ENCODE measurements at places on chromosomes 3 and 15. TPM values are rescaled to one million over a fixed set of nuclear protein-coding genes. Genes with fewer than 3 reads are reported as not detected.

The CATSPER2 gene
- 0.52 TPM for total RNA-seq

The NFKBIZ gene
- total RNA-seq: 19.1 TPM

The PRICKLE2 gene
- total RNA-seq: 0.40 TPM

The XCR1 gene
- total RNA-seq: not detected

The TLR9 gene
- total RNA-seq: not detected

The CFAP44 gene
- total RNA-seq: 0.23 TPM

The EEFSEC gene
- total RNA-seq: 6.8 TPM

The OSTN gene
- total RNA-seq: not detected

- no peak for DNase-seq
Observed at GRCh38 chr15:26665957-26666791, 106.7 kb downstream of the GABRB3 start.

DNA sequence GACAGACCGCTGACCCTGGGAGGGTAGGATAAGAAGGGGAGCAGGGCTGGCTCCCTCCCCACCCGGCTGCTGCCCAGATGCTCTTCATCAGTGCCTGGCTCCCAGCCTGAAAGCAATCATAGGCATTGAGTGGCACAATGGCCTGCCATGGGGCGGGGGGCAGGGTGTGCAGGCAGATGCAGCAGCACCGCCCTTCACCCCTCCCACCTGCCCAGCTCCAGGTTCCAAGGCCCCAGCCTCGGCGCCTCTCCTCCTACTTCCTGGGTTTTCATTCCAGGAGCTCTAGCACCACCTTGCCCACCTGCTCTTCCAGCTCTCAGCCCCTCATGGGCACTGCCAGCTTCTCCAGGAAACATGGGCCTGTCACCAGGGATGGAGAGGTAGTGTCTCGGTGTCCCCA, 101.7 kb downstream of the MEGF11 start:
- DNase-seq: no peak

DNA sequence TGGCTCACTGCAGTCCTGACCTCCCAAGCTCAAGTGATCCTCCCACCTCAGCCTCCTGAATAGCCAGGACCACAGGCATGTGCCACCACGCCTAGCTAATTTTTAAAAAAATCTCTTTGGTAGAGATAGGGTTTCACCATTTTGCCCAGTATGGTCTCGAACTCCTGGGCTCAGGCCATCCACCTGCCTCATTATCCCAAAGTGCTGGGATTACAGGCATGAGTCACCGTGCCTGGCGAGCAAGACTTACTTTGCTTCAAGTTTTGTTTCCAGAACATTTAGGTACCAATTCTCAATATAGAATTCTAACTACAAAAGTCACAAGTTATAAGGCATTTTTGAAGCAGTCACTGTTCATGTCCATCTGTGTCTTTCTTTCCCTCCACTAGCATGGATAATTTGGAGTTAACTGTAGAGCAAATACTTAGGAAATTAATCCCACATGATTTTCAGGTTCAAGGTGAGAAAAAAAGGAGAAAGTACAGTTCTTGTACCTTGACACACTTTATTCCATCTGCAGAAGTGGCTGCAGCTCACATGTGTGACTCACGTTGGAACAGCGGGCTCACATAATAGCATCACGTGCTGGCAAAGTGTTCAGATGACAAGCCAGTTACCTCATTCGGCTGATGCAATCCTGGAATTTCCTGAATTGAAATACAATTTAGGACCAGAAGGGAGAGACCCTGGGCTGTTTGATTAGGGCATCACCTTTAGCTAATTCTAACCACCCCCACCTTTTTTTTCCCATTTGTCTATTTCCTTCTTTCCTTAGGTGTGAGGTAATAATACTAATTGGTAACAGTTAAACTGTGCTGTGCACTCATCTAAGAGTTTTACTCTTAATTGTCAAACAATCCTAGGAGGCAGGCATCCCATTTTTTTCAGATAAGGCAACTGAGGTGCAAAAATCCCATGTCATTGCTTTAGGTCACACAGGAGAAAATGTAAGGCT, 46.9 kb upstream of the NEDD4 start:
- DNase-seq: peak; percentile 88

DNA sequence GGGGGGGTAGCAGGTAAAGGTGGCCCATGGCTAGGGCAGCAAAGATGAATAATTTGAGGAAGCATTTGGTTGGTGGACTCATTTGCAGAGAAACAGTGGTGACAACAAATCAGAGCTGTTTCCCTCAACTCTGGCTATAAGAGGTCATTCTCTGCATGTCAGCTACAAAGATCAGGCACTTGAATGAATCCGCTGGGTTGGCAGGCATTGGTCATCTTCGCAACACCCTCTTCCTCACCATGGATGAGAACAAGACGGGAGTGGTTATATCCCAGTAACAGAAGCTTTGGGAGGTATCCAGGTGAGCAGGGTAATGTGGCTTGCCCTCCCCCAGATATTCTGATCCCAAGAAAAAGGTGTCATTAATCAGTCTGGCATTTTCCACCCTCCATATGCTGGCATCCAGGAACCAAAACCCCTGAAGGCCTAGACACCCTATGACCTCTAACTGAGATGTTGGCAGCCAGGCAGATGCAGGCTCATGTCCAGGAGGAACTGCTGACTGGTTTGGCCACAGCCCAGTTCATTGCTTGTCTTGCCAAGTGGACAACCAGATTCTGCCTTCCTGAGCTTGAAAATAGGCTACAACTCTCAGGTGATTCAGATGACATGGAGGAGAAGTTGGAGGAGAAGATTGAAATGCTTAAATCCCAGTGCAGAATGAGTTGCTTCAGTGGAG, 108.9 kb upstream of the TRIM42 start:
- peak; percentile 84 for DNase-seq

DNA sequence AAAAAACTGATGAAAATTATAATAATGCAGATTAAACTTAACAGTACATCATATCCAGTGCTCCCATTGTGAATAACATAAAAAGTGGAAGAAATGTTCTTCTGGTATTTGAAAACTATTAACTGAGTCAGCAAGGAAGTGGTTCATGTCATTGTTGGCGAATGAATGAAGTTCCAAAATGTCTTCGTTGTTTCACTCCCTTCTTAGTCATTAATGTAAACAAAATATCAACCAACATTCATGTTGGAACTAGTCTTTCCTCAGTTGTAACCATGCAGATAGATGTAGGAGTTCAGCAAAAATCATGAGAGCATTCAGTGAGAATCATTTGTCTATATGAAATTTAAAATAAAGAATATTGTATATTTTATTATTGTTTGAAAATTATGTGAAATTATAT, 44.1 kb upstream of the ICE2 start:
- DNase-seq: no peak

- DNase-seq: peak; percentile 11
Observed at GRCh38 chr3:114686621-114687020, 392.8 kb downstream of the TIGIT start.

GRCh38 chr3:184887574-184887973, 75.6 kb downstream of the VPS8 start:
- DNase-seq: no peak

- no peak for DNase-seq
Observed at GRCh38 chr3:63061449-63061848, 186.2 kb upstream of the CADPS start.

DNA sequence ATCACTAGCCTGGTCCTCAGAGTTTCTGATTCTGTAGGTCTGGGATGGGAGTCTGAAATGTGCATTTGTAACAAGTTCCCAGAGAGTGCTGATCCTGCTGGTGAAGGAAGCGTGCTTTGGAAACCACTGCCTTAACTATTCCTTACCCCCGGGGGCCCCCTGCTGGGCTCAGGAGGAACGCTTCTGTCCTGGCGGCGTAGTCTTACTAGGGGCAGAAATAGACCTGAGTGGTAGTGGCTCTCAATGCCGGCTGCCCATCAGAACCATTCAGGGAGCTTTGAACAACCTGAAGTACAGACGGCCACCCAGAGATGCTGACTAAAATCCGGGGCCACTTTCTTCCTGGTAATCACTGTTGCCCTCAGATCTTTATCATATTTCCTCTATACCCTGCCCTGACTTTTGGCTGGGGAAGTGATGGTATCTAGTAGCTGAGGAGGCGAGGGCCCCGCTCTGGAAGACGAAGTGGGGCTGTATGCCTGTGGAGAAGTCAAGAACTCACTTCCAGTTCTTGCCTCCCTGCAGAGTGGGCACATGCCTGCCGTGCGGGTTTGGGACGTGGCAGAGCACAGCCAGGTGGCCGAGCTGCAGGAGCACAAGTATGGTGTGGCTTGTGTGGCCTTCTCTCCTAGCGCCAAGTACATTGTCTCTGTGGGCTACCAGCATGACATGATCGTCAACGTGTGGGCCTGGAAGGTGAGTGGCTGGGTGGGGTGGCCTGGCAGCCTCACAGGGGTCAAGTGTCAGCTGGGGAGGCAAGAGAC, 16.3 kb upstream of the JMJD7 start:
- peak; percentile 47 for DNase-seq

DNA sequence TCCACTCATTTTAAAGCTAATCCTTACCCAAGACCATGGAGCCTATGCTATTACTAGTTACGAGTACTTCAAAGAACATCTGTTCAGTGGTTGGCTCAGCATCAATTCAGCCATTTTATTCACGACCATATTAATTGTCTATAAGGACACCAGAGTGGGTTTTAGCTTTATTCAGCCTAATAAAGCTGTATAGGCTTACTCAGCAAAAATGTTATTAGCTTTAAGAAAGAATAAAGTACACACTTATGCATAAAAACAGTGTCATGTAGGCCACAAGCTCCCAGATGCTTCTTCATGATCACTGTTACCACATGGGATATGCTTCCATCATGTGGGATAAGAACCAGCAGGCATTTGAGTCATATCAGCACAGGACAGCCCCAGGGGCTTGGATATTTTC, 87.4 kb upstream of the GPR149 start:
- no peak for DNase-seq

DNA sequence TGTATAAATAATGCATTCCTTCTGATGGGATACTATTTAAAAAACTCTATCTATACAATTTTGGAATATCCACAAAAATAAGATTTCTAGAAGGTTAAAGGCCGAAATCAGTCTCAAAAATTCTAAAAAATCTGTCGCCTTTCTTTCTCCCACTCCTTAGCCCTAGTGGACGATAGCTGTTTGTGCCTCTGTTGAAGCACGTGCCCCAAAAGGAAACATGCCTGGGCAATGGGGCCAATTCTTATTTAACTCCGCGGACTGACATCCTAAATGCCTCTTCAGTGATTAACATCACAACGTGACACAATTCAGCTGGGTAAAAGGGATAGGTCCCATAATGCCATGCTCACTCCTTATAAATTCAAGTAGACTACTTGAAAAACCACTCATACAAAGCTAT, 65.1 kb downstream of the GAP43 start:
- DNase-seq: no peak

DNA sequence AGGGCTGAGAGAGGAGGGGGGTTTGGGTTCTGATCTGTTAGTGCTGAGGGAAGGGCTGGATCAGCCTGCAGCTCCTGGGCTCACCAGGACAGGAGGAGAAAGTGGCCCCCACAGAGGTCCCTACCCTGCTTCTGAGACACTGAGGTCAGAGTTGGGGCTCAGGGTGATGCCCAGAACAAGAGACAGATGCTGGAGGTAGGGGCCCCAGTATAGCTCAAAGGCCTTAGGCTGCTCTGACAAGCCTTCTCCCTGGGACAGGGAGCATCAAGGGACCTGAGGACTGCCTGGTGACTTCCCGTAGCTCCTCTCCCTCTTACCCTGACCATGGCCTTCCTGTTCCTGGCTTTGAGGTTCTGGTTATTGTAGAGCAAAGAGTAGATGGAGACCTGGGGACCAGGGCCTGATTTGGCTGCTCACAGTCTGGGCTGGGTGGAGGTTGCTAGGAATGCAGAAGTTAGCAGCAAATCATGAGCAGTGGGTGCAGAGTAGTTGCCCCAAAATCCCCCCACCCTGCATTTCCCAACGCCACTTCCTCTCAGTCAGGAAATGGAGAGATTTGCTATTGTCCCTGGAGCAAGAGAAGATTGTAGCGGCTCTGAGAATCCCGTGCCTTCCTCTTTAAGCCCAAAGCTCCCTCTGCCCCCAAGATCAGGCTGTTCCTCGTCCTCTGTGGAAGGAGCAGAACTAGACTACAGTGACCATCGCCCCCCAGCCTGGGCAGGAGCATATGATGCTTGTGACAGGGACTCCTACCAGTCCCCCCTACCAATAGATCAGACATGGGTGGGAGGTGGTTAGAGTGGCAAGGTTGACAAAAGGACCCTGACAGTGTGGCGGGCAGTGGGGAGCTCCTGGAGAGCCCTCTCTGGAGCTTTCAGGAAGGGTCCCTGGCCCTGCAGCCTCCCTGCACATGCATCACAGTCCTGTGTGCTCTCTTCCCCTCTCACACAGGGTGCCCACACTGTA, 47.4 kb upstream of the SEC22A start:
- no peak for DNase-seq

DNA sequence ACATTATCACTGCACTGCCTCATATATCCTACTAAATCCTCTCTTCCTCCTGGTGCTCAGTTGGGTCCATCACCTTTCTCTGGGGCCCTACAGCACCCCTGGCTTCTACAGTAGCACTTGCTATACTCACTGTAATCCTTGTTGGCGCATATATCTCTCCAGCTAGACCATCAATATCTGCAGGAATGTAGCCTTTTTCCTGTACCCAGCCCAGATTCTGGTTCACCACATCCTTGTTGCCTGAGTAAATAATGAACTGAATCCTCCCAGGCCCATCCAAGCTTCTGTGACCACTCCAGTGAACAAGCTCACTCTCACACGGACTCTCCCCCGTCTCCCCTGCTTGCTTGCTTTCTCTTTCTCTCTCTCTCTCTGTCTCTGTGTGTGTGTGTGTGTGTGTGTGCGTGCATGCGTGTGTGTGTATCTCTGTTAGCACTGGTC, 62.5 kb upstream of the LIPC start:
- DNase-seq: peak; percentile 40

DNA sequence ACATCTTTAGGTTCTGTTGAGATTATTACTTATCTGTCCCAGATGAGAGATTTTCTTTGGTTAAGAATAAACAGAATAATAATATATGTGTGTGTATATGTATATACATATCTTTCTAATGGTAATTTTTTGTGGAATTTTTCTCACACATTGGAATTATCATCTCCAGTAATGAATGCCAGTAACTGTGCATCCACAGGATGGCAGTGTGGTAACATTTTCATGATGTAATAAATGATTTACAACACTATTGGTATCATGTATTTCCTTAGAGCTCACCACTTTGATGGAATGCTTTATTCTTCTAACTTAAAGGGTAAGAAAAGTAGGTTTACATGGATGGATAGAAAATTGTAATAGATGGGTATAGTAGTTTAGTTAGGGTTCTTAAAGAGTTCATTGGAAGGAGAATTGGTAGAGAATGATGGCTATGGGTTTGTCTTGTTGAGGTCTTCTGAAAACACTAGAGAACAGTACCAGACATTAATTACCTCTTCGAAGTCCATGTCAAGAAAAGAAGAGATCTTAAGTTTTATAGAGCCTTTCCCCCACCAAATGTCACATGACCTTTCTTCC, 78.1 kb downstream of the STT3B start:
- no peak for DNase-seq

DNA sequence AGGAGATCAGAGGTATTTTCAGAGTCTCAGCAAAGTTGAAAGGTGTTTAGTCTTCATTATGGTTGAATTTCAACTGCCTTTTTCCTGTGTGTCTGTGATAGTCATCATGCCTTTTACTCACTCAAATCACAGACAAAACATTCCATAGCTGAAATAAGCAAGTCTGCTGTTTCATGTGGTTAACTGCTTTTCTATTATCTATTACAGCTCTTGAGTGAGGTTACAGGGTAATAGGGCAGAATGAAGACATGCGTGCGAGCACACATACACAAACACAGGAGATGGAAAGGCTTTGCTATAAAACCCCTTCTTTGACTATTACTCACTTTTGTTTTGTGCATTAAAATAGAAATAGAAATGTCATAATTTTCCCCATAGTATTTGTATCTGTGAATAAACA, 192.6 kb upstream of the RARB start:
- DNase-seq: no peak

Data from MG63 (cell line).